ENCODE measurements at places on chromosomes 12 and 14. TPM values are rescaled to one million over a fixed set of nuclear protein-coding genes. Genes with fewer than 3 reads are reported as not detected.

Gene NXPH4
- total RNA-seq: 5.7 TPM

- DNase-seq: no peak
Observed at GRCh38 chr12:106006940-106007339, 131.8 kb downstream of the NUAK1 start.

Gene AMIGO2
- 29.9 TPM for total RNA-seq

Gene NRXN3
- 0.11 TPM for total RNA-seq

GRCh38 chr12:75585330-75585729, 73.9 kb upstream of the KRR1 start:
- peak; percentile 86 for DNase-seq

DNA sequence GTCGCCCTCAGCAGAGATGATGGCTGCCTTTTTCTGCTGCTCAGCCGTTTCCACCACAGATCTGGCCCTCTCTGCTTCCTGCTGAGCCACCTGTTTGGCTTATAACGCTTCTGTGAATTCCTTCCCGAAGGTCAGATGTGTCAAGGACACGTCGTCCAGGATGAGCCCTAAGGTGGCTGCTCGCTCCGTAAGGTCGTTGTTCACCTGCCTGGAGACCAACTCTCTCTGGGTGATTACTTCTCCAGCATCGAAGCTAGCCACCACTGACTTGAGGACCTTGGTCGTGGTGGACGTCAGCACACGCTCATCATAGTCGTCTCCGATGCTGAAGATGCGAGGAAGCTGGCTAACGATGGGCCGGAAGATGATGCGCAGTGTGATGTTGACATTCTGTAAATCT, 11.7 kb upstream of the ASB8 start:
- no peak for DNase-seq

- DNase-seq: no peak
Observed at GRCh38 chr14:76191297-76191696, 39.6 kb downstream of the GPATCH2L start.

DNA sequence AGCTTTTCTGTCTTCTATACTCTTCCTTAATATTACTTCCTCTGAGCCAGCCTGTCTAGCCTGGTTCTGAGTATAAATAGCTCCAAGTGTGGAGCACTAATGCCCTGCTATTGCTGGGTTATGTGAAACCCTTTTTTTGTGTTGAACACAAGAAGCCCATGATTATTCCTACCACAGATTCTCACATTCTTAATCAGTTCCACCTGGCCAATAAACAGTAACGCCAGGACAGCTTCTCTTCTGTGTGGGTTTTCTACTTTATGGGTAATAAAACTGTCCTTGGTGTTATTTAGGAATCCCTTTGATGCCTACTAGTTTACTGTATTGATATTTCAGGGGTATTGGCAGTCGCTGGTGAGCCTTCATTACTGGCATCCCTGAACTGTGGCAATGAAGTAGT, 48.9 kb upstream of the LRIG3 start:
- no peak for DNase-seq

GRCh38 chr12:9636150-9636850, 28.6 kb upstream of the KLRB1 start:
- no peak for DNase-seq

- peak; percentile 13 for DNase-seq
Observed at GRCh38 chr12:121087467-121088194, 45.0 kb upstream of the P2RX7 start.

DNA sequence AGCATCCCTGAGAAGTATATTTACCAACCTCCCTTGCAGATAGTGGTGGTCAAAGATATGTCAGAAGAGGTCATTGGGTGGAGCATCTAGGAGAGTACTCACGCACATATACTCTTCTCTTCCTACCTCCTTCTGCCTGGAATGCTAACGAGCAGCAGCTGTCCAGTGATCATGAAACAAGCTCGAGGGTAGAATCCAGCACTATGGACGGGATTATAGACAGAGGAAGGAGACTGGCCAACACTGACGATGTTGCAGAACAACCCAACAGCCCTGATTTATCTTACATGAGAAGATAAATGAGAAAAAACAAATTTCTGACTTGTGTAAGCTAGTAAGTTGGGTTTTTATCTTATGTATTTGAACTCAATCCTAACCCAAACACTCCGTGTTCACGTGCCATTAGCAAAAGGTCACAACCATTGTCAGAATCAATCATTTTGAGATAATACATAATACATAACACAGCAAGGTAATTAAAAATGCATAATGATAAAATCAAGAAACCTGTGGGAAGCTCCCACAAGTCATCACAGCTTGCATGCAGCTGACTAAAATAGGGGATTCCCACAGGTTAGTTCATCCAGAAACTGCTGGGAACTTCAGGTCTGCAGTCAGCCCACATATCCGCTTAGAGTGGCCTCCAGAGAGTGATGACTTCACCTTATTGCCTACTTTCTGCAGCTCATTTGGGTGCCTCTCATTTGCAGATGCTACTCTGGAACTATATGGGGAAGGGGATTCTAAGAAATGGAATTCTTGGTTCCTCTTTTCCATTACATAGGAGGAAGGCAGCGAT, 36.3 kb upstream of the STK38L start:
- DNase-seq: no peak

- DNase-seq: no peak
Observed at GRCh38 chr14:86597279-86597678, 1067.3 kb downstream of the FLRT2 start.

DNA sequence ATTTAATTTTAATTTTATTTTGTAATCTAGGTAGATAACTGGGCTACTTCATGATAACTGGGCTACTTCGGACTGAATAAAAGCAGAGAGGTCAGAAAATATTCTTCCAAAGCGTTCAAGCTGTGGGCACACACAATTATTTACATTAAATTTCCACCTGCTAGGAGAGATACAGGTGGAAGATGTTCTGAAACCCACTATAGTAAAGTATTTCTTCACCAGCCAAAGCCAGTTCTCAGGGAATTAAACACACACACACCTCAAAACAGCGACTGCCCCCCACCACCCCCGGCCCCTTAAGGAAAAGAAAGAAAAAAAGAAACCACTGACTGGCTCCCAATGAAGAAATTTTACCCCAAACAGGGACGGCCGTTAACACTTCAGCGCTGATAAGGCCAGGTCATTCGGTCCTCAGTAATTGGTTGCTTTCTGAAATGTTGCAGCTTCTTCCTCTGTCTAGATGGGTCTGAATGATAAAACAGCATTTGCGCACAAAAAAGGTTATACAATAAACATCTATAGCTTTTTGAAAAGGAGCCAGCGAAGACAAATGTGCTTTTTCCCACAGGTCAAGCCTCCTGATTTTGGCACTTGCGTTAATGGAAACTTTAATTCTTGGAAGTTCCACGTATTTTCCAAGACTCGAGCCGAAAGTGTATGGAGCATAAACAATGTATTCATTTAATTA, 771 bp upstream of the KCNJ8 start:
- DNase-seq: no peak

GRCh38 chr12:40701756-40702155, 9.5 kb downstream of the CNTN1 start:
- DNase-seq: no peak

Gene MEG3
- 101 TPM for total RNA-seq

Gene FOXN4
- total RNA-seq: not detected

DNA sequence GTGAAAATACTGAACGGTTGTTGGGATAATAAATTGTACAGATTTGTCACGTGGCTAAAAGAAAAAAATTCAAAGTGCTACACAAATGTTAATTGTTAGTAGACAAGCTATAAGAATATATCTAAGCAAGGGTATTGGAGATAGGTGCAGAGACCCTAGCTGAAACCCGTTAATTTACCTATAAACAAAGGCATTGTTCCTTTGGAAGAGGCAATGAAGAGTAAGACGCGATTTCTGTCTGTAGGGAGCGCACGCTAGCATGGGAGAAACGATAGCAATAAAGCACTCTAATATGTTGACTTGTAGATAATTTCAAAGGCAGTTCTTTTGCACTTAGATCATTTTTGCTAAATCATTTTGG, 565 bp downstream of the CCDC77 start:
- DNase-seq: peak; percentile 74

DNA sequence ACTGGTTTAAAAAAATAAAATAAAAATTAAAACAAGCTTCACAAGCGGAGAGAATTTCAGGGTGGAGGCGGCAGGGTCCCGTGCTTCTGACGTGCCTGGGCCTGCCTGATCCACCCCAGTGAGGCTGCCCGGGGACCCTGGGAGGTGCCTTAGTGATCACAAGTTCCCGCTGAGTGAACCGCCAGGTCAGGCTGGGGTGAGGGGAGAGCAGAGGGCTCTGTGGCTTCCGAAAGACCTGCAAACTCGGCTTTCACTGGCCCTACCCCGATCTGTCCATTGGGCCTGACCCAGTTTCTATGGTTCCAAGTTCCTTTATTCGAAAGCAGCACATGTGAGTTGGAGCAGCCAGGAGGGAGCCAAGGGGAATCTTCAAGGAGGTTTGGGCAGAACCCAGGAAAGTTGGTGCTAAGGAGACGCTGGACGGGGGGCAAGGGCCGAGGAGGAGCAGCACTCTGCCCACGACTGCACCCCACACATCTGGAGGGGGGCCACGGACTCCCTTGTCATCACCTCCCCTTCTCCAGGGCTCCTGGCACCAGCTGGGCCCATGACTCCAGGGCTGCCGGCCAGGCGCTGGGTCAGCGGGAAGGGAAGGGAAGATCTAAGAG, 12.9 kb downstream of the MMP14 start:
- DNase-seq: peak; percentile 83

GRCh38 chr12:14991069-14991468, 18.2 kb downstream of the PDE6H start:
- no peak for DNase-seq

Gene CHURC1
- total RNA-seq: 74.5 TPM

Gene GRIP1
- not detected for total RNA-seq

Gene KLRC2
- not detected for total RNA-seq

Gene EP400
- 9.6 TPM for total RNA-seq

GRCh38 chr14:104150136-104151025, 12.0 kb downstream of the KIF26A start:
- peak; percentile 36 for DNase-seq

DNA sequence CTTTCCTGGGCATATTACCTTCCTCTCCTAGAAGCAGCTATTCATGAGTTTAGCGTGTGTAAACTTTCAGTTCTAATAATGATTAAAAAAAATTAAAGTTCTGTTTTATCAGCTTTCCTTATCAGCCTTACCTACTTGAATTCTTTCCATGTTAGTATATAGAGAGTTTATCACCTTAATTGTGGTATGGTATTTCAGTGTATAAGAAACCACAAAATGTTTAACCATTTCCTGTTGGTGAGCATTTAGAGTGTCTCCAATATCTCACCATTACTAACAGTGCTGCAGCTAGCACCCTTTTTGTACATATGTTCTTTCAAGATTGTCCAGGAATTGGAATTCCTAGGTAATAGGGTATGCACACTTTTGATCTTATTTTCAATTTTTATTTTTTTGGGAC, 89.5 kb downstream of the FBXO33 start:
- no peak for DNase-seq

Gene LAG3
- not detected for total RNA-seq

Gene TAS2R10
- total RNA-seq: not detected

All from GM23248 (cell line).